Activated T-helper 17 cell treated with anti-CD3 and anti-CD28 coated beads, Interleukin-2, amount 50 U/mL, for 72 hours (primary cell): ENCODE measurements at places on chromosomes 5 and 9.

DNA sequence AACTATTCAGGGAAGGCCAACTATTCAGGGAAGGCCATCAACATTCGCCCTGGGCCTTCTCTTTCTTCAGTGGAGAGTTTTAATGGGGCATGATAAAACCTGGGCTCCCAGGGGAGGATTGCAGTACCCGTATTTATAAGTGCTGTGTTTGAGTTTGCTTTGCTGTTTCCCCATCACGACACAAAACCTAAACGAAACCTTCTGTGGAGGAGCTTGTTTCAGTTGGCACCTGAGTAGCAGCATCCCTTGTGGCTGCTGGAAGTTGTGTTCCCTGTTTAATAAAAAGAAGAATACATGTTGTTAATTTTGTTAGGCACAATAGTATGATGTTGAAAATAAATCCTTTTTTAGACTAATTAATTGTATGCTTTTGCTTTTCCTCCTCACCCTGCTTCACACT, 8.3 kb downstream of the WDR31 start:
- no peak for ATAC-seq

DNA sequence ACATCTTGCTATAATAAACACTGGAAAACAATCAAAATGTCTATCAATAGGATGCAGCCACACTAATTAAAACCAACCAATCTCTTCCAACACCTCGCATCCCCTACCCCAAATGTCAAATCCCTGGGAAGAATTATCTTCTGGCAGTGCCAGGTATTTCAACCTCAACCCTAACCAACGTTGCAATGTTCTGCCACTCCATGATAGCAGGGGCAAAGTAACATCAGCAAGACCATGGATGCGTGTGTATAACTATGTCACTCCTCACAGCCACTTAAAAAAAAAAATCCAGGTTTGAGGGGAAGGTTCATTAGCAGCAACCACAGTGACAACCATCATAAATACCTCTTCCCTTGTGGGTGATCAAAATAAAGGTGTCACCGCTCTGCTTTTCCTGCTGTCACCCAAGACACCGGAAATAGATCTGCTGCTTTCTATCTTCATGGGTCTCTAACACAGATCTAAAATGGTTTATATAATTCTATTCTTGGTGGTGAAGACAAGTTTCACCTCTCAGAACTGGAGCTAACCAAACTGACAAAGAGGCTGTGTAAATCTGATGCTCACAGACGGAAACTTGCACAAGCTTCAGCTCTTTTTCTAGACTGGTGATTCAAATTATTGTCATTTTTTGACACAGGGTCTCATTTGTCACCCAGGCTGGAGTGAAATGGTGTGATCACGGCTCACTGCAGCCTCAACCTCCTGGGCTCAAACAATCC, 9.9 kb downstream of the HSPA9 start:
- ATAC-seq: peak; percentile 77

GRCh38 chr5:6236858-6237481, 141.4 kb downstream of the MED10 start:
- ATAC-seq: no peak

DNA sequence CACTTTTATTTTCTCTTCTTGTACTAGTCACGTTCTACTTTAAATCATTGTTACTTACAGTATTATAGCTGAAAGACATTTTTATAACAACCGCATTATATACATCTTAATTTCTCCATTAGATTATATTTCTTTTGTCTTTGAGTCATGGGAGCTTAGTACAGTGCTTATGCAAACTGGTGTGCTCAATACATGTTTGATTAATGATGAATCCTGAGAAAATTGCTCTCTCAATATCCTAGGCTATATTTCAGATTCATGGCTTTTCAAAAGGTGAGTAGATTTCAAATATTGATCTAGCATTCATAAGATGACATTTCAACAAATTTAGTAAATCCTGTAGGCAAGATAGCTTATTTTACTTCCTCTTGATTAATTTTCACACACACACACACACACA, 102.2 kb upstream of the FST start:
- ATAC-seq: no peak

GRCh38 chr5:112854651-112855050, 6.4 kb upstream of the SRP19 start:
- no peak for ATAC-seq

GRCh38 chr9:110105107-110105506, 102.9 kb downstream of the C9orf152 start:
- no peak for ATAC-seq

DNA sequence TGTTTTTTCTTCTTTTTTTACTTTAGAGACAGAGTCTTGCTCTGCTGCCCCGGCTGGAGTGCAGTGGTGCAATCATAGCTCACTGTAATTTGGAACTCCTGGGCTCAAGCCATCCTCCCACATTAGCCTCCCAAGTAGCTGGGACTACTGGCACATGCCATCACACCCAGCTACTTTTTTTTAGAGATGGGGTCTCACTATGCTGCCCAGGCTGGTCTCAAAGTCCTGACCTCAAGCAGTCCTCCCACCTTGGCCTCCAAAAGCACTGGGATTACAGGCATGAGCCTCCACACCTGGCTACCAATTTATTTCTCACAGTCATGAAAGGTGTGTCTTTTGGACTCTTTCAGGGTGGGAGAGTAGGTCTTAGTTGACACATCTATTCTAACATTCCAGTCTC, 83.0 kb upstream of the FAM120A start:
- no peak for ATAC-seq

GRCh38 chr5:150235500-150235854, 45.6 kb downstream of the SLC6A7 start:
- ATAC-seq: no peak

DNA sequence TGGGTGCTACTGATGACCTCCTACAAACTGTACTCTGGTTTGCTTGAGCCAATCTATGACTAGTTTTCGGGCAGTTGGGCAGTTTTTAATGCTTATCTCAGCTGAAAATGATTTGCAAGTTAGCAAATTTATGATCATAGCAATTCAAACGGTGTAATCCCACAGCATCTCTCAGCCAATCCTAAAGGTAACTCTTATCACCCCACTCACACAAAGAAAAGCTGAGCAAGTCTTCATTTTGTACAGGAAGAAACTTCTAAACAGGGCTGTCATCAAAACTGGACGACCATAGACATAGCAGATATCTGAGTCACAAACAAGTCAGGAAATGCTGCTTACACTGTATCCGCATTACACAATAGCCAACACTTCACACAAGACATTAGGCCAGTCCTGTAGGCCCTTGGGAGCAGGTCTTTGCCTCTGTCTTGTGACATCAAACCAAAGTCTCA, 2.6 kb upstream of the ENC1 start:
- ATAC-seq: no peak

GRCh38 chr5:119360905-119361593, 5.2 kb downstream of the TNFAIP8 start:
- peak; percentile 21 for ATAC-seq

DNA sequence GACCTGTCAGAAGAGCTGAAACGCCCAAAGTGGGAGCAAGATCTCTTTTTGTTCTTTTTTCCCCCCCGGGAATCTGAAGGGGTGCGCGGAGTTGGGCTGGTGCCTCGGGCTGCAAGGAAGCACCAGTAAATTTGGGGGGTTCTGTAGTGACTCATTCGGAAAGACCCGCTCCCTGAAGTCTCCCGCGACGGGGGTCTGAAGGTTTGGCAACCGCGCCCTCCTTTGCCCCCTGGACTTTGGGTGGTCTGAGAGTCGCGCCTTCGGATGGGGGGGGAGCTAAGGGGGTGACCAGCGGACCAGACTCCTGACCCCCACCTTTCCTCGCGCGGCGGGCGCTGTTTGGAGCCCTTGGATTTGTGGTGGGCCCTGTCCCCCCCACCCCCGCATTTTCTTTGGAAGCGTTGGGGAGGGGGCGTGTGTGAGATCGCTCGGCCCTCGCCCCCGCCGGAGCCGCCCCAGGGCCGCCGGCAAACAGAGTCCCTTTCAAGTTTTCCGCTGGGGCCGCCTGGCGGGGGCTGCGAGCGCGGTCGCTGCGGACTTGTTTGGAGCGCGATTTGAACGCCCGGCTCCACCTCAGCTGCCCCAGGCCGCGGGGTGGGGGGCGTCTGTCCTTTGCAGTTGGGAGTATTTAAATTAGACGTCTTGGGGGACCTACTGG, 2.0 kb downstream of the CXXC5 start:
- ATAC-seq: no peak

DNA sequence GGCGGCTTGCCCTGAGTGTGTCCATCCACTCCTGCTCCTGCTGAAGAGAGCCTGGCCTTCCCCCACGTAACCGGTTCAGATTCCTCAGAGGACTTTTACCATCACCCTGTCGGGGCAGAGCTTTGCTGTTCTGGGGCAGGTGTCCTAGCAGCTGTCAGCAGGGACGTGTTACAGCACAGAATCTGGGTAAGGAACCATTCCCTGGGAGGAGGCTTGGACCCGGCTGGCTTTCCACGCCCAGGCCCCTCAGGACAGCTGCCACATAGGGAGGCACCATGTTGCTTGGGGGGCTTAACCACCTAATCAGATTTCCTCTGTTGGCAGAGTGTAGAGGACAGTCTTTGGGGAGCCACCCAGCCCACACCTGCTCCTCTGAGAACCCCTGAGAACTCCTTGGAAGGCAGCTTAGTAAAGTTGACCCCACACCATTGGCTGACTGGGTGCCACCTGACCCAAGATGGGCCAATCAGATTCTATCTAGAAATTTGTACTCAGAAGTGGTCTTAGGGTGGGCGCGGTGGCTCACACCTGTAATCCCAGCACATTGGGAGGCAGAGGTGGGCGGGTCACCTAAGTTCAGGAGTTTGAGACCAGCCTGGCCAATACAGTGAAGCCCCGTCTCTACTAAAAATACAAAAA, 23.3 kb upstream of the EEIG1 start:
- no peak for ATAC-seq

GRCh38 chr5:58795327-58795726, 212.5 kb downstream of the RAB3C start:
- peak; percentile 16 for ATAC-seq

GRCh38 chr9:137680444-137681358, 61.9 kb downstream of the EHMT1 start:
- ATAC-seq: no peak

DNA sequence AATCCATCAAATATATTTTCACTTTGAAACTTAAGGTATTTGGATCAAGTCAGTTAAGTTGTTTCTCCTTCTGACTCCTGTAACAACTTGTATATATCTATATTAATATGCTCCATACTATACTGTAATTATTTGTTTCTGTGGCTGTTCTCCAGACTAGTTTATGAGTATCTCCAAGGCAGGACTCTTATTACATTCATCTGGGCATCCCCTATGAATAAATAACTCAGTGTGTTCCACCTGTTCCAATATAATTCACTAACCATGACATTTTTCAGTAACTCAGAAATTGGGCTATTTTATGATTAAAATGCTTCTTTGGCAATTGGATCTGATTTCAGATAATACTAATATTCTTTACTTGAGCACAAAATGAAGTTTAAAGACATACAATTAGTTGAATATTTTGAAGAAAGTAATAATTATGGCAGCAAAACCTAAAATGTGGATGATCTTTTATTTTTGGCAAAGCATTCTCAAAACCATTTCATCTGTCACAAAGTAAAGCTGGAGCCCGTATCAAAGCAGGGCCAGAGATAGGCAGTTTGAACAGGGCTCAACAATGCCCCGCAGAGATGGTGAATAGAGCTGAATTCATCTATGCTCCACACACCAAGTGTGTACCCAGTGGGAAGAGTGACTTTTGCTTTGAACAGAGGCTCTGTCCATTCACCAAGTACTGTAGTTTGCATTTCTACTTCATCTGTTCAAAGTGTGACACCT, 314.3 kb downstream of the PDE4D start:
- ATAC-seq: no peak

DNA sequence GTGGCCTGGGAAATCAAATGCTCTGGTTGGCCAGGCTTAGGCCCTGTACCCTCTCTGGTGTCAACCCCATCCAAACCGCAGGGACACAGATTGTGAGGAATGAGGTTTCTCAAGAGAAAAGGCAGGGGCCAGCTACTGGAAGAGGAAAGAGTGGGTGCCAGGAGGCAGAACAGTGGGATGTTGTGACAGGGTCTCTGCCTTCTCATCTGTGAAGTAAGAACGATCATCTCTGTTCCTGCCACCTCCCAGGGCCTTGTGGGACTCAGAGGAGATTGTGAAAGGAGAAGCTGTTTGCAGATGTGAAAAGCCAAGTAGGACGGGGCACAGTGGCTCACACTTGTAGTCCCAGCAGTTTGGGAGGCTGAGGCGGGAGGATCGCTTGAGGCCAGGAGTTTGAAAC, 22.8 kb upstream of the RPL26L1 start:
- no peak for ATAC-seq

GRCh38 chr9:130741831-130742449, 48.4 kb downstream of the EXOSC2 start:
- peak; percentile 90 for ATAC-seq

GRCh38 chr9:15349892-15350761, 43.1 kb upstream of the TTC39B start:
- no peak for ATAC-seq

DNA sequence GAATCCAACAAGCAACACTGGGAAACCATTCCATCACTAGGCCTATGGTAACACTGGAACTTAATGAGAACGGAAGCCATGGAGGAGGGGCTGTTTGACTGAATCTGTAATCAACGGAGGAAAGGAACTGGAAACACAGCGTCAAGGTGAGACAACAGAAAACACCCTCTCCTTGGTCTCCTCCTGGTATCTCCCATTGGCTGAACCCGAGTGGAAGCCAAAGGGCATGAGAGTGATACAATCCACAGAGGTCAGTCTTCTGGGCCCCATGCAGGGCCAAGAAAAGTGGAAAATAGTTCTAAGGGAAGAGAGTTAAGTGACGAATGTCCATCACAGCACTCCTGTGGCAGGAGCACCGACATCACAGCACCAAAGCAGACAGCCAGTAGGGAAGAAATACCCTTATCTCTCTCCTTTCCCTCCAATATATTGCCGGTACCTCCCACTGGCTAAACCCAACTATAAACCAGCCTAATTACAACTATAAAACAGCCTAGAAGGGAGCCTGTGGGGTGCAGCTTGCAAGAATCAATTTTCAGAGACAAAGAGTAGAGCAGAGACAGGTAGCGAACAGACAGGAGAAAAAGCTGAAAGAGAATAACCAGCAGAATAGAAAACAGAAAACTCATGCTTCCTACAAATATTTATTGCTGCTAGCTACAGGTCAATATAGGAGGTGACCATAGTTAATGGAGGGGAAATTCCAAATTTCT, 107.4 kb upstream of the IFNE start:
- ATAC-seq: no peak

GRCh38 chr9:100027543-100027942, 71.3 kb downstream of the ERP44 start:
- no peak for ATAC-seq

DNA sequence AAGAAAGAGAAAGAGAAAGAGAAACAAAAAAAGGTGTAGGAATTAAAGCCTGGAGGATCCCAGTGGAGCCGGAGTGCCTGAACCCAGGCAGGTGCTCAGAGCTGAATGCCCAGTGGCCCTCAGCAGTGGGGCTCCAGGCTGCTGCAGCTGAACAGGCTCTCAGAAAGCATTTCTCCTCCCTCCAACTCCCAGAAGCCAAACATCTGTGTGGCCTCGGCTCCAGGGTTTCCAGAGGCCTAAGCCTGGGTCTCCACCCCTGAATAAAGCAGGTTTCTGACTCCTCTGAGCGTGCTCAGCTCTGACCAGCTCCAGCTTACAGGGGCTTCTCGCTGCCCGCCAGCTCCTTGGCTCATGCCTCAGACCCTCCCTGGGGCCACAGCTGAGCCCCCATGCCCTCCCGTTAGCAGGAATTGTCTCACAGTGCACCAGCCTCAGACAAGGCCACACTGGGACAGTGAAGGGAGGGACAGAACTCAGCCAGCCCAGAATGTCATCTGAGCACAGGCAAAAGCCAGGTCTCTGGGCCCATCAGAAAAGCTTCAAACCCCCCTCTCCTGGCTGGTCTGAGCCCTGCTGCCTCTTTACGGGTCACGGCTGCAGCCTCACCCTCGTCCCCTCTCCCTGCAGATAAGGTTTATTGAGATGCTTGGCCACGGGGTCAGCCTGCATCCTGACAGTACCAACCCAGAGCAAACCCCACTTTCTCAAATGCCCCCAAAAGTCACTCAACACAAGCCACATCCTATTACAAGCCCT, 114.4 kb upstream of the PPP1R26 start:
- ATAC-seq: no peak
